ENCODE measurements at places on chromosomes 12 and 14. TPM values are rescaled to one million over a fixed set of nuclear protein-coding genes. Genes with fewer than 3 reads are reported as not detected.
A peak's percentile ranks its signal among the peaks of the same experiment; 100 is the strongest.

Gene LRP6
- 28.6 TPM for total RNA-seq

Gene P2RX2
- 0.29 TPM for total RNA-seq

Gene SLCO1B1
- total RNA-seq: not detected

Gene WNT1
- not detected for total RNA-seq

Gene SLC4A8
- 8.3 TPM for total RNA-seq

Gene OR11H6
- total RNA-seq: not detected

Gene TESPA1
- total RNA-seq: 2.2 TPM

Gene OR4E2
- total RNA-seq: not detected

Gene NANOG
- total RNA-seq: 0.32 TPM

Gene SIRT4
- total RNA-seq: 0.98 TPM

Gene COCH
- total RNA-seq: 3.5 TPM

Gene NEK9
- total RNA-seq: 79.2 TPM

Gene KRT79
- 1.3 TPM for total RNA-seq

GRCh38 chr14:93510056-93510455 is 79.3 kb downstream of the UNC79 start:
- no peak for DNase-seq

DNA sequence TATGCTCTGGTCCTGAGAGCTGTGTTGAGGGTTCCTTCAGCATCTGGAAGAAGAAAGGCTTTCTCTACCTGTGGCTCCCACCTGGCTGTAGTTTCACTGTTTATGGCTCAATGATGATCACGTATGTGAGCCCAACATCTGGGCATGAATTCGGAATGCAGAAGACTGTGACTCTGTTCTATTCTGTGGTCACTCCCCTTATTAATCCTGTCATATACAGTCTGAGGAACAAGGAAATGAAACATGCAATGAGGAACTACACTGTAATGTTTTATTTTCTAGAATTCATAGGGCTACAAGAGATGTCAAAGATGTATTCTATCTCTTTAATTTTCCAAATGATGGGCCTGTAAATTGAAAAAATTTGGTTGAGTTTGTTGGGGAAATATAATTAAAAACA is 10.8 kb upstream of the OR11G2 start:
- DNase-seq: no peak

GRCh38 chr12:27460471-27460978 is 14.0 kb downstream of the SMCO2 start:
- no peak for DNase-seq

GRCh38 chr12:18798535-18799361 is 60.8 kb downstream of the CAPZA3 start:
- DNase-seq: no peak

- no peak for DNase-seq
Measured at GRCh38 chr14:83566567-83566966, 1963.4 kb upstream of the FLRT2 start.

- no peak for DNase-seq
Measured at GRCh38 chr12:116862167-116862566, 19.1 kb downstream of the HRK start.

- DNase-seq: no peak
Measured at GRCh38 chr12:12301122-12301521, 34.3 kb upstream of the LRP6 start.

DNA sequence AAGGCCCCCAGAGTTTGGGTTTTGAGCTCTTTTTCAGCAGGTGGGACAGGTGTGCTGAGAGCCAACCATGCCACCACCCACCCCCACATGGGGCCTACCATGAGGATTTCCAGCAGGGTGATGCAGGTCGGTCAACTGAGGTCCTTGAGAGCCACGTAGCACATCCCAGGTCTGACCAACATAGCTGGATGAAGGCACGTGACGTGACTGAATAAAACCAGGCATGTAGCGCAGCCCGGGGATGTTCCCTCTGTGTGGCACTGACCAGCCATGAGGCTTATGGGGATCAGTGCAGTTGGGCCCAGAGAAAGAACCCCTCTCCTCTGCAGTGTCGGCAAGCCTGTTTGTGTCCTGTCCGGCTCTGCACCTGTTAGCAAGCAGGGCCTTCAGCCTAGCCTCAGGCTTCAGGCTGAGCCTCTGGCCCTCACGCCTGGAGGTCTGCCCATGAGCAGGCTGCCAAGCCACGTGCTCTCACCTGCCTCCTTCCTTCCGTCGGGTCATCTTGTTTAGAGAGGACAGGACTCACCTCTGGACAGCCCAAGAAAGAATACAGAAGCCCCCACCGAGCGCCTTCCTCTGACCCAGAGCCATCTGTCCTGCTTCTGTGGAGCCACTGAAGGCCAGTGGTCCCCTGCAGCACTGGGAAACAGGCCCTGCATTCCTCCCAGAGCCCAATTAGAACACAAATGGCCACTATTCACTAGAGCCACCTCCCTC is 38.5 kb downstream of the TSPAN11 start:
- no peak for DNase-seq

- DNase-seq: no peak
Measured at GRCh38 chr14:90816681-90817436, 629 bp upstream of the TTC7B start.

DNA sequence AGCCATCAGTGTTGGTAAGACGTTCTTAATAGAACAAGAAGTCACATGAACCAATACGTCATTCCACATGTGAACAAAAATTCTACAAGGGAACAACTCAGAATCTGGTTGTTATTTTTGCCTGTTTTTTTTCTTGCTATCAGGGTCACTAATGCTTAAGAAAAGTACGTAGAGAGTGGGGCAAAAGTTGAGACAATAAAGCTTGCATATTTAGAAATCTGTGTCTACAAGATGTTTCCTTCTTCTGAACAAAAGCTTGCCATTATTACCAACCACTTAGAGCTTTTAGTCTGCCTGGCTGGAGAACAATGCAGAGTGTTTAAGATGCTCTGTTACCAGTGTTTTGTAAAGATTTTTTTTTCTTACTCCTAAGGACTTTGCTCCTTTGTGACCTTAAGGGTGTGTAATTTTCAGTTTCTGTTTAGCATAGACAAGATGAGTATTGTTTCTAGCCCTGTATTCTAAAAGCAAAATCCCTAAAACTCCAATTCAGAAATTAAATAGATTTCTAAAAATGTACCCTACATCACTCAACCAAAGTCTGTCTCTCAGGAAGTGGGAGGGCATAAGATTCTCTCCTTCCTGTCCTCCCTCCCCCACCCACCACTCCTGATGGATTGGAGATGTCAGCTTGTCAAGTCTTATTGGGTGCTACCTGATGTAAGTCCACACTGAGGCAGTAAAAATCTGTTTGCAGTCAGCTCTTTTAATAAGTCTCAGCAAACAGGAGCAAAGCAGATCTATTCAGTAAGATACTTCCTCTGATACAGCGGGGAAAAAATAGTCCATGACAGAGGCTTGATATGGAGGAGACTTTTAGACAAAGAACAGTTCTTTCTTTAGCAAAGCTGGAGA is 267.6 kb downstream of the GRIN2B start:
- no peak for DNase-seq

GRCh38 chr14:74267588-74267987 is 28.3 kb downstream of the VSX2 start:
- DNase-seq: no peak

GRCh38 chr12:132899033-132899432 is 11.6 kb upstream of the CHFR start:
- DNase-seq: no peak

GRCh38 chr14:100691395-100692056 is 35.2 kb upstream of the DLK1 start:
- DNase-seq: no peak

DNA sequence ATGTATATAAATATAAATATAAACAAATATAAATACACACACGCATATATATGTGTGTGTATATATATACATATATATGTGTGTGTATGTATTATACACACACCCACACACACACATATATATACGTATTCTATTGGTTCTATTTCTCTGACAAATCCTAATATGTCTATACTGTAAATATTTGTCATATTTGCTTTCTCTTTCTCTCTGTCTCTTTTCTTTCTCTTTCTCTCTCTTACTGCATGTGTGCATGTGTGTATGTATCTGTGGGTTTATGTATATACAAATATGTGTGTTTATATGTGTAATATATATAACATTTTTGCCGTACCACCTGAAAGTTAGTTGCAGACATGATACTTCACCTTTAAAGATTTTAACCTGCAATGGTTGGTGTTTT is 174.2 kb upstream of the PLEKHG7 start:
- no peak for DNase-seq

DNA sequence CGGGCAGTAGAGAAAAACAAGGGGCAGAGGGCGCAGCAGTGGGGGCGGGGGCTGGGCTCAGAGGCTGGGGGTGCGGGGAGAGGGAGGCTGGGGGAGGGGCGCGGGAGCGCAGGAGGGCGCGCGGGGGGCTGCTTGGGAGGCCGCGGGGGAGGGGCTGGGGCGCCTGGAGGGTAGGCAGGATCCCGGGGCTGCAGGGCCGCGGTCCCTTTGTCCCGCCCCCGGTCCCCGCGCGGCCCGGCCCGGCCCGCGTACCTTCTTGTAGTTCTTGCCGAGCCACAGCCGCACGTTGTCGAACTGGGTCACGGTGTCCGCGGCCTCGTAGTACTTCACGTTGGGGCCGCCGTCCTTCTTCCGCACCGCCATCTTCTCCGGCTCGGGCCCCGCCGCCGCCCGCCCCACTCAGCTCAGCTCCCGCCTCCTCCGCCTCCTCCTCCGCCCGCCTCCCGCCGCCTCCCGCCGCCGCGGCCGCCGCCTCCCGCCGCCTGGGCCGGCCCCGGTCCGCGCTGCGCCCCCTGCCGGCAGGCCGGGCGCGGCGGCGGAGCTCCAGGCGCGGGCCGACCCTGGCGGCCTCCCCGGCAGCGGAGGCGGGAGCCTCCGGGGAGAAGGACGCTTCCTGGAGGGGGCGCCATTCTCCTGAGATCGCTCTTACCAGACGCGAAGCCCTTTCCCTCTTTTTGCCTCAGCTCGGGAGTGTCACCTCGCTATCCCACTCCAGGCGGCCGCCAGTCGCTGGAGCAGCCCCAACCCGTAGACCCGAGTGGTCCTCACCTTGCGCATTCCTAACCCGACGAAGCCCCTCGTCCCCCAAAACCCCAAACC is at the start of gene SMARCC2:
TSS of gene SMARCC2 (minus strand) at position 385 of the 819 bp plus-strand sequence. CDS start at position 363, 22 bp downstream.
- DNase-seq: peak; percentile 88

DNA sequence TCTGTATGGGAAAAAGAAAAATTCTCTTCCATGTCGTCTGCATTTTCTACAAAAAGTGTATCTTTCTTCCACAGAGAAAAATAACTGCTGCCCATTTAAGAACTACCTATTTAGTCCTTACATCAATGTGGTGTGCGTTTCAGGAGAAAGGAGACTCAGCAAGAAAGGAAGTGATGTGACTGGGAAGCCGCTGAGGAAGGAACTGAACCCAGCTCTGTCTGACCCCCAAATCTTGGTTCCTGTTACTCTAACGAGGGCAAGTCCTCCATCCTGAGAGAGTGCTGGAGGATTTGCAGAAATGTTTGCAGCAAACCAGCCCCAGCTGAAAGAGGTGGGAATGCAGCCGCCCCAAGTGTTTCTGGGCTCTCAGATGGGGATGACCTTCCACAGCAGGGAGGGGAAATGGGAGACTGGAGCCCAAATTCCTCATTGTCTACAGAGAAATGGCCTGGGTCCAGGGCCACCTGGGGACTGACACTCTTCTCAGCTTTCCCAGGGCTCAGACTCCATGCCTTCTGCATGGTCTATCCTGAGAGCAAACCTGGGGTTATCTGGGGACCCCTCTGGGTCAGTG is 6.7 kb upstream of the MLEC start:
- DNase-seq: no peak

DNA sequence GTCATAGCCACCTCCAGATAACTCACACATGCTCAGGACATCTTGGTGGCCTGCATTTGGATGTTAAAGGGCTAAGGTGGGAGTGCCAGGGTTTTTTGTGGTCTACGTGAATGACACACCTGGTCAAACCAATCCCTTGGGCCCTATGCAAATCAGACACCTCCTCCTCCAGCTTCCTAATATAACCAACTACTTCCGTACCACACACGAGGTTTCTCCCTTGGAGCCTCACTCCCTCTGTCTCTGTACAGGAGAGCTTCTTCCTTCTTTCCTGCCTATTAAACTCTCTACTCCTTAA is 19.6 kb downstream of the APOBEC1 start:
- no peak for DNase-seq

DNA sequence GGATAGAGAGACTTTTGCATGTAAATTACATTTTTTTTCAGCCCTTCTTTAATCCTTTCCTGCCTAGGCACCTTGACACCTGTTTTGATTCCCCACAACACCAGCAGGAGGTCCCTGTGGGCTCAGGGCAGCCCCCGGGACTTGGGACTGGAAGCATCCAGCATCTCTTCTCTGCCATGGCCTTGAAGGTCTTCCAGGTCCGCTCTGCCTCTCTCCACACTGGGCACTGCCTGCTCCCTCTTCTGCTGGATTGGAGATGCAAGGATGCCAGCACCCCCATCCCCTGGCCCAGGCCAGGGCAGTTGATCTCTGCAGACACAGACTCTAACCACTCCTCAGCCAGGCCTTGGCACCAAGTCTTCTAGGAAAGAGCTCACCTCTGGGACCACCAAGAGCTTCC is 134.5 kb upstream of the C14orf180 start:
- DNase-seq: peak; percentile 10
